Frontal cortex (tissue), 4 donors: ENCODE measurements at places on chromosomes 3 and 15. TPM values are rescaled to one million over a fixed set of nuclear protein-coding genes. Genes with fewer than 3 reads are reported as not detected.

- no peak for DNase-seq
Observed at GRCh38 chr15:36024031-36024688, 478.2 kb upstream of the DPH6 start.

GRCh38 chr3:148379763-148380382, 317.8 kb upstream of the AGTR1 start:
- DNase-seq: peak; percentile 2

GRCh38 chr15:78103406-78104118, 11.2 kb downstream of the SH2D7 start:
- no peak for DNase-seq

DNA sequence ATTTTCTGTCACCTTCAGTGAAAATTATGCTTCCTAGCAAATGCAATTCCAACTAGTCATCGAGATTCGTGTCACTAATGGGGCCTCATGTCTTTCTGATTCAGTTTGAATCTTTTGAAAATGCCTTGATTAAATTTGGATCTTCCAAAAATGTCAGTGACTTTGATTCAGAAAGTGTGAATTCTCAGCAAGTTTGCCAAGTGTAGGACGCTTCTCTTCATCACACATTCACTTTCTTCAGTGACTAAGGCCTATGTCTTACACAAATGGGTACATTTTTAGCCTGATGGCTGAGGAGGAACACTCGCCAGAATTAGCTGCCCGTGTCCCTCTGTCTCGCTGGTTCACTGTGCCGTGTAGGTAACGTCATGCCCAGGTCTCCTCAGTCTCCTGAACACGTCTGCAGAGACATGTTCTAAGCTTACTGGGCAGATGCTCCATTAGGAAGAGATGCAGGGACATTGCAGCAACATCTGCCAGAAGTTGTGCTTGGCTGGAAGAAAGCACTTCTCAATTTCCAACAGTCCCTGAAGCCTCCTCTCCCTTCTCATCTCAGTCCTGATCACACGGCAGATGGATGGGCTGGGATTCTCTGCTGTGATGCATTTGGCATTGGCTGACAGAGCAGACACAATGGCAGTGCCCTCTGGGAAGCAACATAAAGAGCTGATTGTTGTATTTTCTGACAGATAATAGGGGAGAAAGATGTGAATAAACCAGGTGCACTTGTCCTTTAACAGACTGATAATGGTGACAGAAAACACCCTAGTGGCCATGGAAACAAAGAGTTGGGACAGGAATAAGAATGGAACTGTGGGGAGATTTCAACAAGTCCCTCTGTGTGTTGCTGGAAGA, 29.1 kb upstream of the LYZL4 start:
- DNase-seq: no peak

DNA sequence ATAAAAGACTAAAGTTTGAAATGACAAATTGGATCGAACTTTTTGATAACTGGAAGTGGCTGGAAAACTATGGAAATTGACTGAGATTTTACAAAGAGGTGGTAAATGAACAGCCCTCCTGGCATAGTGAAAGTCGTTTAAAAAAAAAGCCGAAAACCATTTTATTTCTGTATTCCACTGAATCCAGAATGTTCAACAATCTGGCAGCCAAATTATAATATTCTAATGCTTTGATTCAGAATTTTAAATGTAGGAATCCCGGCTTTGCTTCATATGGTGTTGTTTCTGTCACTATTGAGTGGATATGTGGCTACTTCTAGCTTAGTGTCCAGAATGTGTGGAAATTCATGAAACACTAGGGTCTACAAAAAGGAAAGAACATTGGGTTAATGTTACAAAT, 208.9 kb upstream of the DCBLD2 start:
- DNase-seq: no peak

DNA sequence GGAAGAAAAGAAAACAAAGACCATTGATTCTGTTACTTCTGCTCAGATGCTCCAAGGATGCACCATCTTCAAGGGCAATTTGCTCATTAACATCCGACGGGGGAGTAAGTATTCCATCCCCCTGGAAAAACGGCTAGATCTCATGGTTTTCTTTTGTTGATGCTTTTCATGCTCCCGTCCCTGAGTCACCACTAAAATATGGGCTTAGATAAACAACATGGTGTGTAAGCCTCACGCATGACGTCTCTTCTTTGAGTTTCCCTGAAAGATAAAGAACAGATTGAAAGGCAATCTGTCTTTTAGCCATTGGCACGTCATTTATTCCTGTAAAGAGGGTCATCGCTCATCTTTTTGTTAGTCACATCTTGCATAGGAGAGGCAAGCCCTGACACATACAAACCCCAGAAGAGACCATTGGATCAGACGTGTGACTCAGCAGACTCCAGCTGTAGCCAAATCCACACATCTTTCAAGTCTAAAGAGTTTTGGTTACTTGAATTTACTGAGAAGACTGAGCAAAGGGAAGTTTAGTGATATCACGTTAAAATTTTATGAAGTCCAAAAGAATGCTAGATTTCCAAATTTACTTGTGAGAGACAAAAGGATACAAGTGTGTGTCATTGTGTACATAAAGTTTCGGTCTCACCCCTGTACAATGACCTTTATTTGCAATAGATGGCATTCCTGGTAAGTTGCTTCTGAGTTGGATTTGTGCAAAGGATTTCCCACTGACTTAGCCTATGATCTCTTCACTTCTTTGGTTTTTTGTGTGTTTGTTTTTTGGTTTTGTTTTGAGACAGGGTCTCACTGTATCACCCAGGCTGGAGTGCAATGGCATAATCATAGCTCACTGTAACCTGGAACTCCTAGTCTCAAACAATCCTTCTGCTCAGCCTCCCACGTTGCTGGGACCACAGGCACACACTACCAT, 110.5 kb downstream of the PGPEP1L start:
- DNase-seq: no peak

DNA sequence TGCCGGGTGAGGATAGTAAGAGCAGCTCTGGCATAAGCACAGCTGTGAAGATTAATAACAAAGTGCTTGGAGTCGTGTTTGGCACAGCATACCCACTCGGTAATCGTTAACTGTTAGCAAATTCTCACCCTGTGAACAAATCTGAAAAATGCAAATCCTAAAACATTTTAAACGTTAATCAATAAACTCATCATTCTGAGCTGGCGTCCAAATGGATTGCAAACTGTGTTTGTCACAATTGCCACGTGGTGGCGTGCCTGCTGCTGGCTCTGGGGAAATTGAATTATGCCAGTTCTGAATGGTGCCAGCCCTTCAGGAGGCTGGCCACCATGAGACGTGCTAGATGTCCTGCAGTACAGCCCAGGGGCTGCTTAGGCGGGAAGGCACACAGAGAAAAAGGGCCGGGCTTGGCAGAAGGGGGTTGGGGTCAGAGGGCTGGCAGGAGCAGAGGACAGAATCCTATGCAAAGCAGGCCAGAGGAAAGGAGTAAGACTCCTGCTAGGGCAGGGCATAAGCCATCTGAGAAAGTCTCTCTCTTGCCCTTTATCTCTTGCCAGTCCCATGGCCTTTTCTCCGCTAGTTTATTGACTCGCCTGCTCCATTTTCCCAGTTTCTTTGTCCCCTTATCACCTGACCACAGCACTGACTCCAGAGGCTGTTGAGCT, 22.1 kb upstream of the POLG start:
- peak; percentile 64 for DNase-seq

DNA sequence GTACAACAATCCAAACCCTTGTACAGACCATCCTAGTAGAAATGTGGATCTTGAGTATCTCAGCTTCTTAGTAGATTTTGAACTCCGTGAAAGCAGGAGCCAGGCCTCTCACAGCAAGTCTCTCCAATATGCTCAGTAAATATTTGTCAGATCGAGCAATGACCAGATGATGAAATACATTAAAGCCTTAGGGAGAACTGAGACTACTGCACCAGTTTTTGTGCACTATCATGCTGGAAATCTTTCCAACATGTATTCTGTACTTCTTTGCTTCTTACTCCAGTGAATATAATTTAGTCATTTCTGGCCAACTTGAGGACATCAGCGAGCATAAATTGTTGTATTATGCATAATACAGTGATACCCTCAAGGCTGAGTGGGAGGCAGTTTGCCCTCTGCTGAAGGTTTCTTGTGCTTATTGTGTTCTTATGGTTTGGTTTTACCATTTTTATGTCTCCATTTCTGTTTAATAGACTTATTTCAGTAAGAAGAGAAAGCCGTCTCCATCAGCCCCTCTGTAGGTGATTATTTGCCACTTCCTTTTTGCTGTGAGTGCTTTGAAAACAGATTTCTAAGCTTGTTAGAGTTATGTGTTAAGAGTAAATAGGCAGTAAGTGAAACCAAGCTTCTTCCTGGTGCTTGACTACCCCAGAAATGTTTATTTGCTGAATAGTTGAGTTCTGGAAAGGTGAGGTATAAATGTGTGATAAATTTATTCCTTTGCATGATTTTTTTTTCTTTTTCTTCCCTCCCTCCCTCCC, 147.1 kb downstream of the PGPEP1L start:
- no peak for DNase-seq

GRCh38 chr3:14822670-14823390, 4.1 kb downstream of the FGD5 start:
- no peak for DNase-seq

DNA sequence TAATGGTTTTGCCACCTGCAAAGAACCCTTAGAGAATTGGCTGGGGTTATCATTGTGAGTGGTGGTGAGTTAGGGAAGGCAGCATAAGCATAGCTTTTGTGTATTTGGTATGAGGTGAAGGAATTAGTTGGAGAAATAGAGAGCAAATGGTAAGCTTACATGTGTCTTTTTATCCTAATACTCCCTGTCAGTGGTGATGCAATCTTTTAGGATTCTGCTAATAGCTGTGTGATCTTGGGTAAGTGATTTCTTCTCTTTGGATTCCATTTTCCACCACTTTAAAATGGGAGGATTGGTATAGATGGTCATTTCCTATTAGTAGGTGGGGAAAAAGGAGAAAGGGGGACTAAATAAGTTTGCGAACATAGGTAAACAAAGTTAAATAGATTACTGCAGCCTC, 30.9 kb downstream of the PIAS1 start:
- no peak for DNase-seq

GRCh38 chr15:72888811-72889210, 105.3 kb upstream of the ADPGK start:
- DNase-seq: no peak

GRCh38 chr15:31280831-31281216, 45.8 kb upstream of the KLF13 start:
- no peak for DNase-seq

- DNase-seq: no peak
Observed at GRCh38 chr3:139979991-139980390, 45.0 kb downstream of the CLSTN2 start.

DNA sequence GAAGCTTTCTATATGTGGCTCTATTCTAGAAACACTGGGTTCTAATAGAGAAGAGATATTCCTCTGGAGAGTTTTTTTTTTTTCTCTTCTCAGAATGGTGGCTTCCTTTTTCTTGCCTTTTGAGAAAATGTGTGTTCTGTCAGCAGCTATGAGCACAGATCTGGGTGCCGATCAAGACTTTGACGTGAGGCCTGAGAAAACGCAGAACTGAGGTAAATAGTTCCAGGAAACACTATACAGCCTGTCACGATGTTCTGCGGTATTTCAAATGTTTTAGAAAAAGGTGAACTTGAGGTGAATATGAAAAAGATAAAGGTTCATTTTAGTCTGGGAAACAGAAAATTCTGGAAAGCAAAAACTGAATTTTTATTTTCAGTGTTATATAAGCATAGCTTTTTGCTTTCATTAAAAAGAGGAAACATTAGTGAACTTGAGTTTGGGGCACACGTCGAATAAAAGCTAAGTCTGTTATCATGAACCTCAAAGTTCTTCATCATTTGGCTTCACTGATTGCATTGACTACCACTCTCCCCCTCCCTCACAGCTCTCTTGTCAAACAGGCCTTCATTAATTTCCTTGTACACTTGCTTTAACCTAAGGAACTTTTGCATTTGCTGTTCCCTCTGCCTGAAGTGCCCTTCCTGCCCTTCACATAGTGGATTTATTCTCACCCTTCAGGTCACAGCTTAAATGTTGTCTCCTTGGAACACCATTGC, 265.1 kb downstream of the NFKBIZ start:
- no peak for DNase-seq

DNA sequence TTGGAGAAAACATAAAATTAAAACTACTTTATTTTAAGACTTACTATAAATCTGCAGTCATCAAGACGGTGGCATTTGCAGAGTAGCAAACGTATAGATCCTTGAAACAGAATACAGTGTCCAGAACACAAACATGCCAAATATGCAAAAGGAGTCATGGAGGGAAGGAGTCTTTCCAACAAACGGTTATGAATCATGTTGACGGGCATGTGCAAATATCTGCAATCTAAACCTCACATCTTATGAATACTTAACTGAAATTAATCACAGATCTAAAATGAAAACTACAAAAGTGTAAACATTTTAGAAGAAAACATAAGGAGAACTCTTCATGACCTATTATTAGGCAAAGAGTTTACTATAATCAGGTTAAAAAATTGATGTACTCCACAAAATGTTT, 69.4 kb downstream of the TFRC start:
- no peak for DNase-seq

DNA sequence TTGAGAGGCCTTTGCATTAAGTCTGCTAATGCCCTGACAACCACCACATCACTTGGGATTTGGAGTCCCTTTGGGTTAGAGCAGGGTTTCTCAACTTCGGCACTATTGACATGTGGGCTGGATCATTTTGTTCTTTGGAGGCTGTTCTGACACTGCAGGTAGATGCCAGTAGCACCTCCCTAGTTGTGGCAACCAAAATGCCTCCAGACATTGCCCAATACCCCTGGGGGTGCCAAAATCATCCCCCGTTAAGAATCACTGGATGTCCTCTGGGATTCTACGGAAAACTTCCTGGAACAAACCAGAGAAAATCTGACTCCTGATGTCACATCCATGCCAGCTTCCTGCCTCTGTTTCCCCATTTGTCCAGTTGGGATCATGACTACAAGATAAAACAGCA, 37.2 kb upstream of the BLM start:
- DNase-seq: no peak

GRCh38 chr15:25596644-25597562, 158.1 kb upstream of the UBE3A start:
- no peak for DNase-seq

GRCh38 chr3:100865442-100865841, 127.8 kb downstream of the ABI3BP start:
- DNase-seq: no peak

DNA sequence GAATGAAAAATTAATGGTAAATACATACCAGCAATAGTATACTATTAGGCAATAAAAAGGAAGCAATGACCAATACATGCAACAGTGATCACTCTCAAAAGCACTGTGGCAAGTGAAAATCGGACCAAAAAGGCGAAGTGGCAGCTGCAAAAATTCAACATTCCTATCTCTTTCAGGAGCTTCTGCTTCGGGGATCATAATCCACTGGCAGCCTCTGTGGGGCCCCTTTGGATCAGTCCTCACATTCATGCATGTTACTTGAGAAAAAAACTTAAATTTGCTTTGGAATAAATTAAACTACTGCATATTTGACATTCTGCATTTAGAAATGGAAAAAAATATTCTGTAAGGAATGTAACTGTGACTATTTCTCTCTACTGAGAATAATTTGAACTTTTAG, 425.6 kb downstream of the NR2F2 start:
- no peak for DNase-seq

TMCO5A gene
- not detected for total RNA-seq

PTX3 gene
- 16.7 TPM for total RNA-seq

ACOX2 gene
- 1.6 TPM for total RNA-seq

C2CD4A gene
- under 0.01 TPM for total RNA-seq

NRG4 gene
- total RNA-seq: not detected

BFSP2 gene
- not detected for total RNA-seq

SIDT1 gene
- total RNA-seq: 8.2 TPM

CCDC39 gene
- 0.82 TPM for total RNA-seq

CAMP gene
- total RNA-seq: not detected
